ENCODE measurements at places on chromosomes 12 and 14.

- no peak for DNase-seq
Observed at GRCh38 chr12:67388331-67389138, 119.4 kb downstream of the CAND1 start.

GRCh38 chr12:119363037-119363436, 28.5 kb downstream of the CCDC60 start:
- no peak for DNase-seq

DNA sequence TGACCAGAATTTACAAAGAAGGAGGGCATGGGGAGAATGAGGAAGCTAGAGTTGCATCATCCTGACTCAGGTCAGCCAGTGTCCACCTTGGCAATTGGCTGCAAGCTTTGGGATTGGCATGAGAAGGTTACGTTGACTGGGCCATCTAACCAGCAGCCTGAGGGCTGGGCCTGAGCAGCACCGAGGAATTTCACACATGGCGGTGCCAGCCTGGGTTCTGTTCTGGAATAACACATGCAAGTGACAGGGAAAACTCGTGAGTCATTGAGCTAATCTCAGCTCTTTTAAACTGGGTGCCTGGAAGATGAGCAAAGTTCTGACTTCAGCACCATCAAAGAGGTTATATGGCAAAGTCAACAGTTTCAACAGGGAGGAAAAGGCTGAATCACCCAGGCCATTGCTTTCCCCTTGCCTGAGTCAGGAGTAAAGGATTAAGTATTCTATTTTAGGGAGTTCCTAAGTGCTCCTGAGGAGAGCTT, 543.2 kb upstream of the TBX3 start:
- no peak for DNase-seq

DNA sequence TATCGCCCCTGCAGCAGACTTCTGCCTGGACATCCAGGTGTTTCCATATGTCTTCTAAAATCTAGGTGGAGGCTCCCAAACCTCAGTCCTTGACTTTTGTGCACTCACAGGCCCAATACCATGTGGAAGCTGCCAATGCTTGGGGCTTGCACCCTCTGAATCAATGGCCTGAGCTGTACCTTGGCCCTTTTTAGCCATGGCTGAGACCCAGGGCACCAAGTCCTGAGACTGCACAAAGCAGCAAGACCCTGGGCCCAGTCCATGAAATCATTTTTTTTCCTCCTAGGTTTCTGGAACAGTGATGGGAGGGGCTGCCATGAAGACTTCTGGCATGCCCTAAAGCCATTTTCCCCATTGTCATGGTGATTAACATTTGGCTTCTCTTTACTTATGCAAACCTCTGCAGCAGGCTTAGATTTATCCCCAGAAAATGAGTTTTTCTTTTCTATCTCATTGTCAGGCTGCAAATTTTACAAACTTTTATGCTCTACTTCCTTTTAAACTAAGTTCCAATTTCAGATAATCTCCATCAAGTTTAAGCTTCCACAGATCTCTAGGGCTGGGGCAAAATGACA, 1445.8 kb upstream of the FLRT2 start:
- DNase-seq = no peak

DNA sequence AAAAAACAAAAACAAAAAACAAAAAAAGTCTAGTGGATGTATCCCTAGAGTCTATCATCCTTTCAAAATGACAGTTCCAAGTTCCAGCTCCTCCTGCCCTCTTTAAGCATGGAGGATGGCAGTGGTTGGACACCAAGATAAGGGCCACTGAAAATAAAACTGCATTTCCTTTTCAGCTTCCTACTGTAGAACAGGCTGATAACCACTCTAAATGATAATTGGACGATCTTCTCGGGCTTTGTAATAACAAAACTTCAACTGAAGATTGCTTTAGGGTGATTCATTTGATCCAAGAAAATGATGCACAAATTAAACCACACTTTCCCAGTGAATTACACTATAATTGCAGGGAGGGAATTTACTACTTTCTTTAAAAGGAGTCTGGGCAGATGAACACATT, 42.2 kb upstream of the CRACR2A start:
- DNase-seq = no peak

GRCh38 chr14:85437148-85437547, 92.8 kb upstream of the FLRT2 start:
- no peak for DNase-seq

DNA sequence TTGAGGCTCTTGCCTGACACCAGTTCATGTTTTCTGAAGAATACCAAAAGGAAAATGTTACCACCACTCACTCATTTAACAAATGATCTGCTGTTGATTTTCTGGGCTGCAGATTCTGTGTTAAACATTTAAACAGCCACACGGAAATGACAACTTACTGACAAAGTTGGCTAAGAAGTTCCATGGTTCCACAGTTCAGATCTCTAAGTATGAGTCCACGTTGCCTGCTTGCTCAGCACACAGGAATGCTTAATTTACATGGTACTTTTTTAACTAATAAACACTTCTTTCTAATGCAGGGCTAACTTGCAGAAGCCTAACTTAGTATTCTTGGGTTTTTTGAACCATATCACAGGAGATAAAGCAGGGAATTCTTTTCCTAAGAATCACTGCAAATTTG, 34.7 kb downstream of the PTGER2 start:
- no peak for DNase-seq

DNA sequence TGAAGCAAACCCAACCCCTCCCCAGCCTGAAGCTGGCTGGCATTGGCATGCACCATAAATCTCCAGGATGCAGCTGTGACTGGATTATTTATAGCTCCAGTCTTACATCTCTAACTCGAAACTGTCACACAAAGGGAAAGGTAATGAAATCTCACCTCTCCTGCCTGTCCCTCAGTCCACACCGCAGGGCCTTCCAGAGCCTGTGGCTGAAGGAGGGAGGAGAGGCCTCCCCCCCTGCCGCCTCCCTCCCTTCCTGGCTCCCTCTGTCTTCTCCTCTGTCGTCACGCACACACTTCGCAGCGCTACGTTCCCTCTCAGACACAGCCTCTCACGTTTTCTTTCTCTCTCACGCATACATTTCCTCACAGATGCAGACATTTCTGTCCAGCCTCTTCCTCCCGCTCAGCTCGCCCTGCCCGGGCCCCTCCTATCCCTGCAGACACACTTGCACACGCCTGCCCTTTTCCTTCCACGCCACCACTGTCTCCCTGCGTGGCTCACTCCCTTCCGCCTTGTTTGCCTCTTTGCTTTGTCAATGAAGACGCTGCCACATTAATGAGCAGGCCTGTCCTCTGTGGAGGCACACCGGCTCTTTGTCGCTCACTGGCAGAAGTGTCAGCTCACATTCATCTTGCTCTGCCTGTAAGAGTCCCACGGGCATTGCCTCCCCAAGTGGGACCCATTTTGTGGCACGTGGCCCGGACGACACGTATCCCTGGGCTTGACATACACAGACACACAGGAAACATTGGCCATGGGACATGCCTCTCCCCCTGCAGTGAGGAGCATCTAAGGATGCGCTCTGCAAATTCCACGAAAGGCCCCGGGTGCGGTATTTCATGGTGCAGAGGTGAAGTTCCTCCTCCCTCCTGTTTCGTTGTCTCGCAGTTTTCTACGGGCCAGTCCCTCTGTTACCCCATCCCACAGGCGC, 27.9 kb downstream of the IRF2BPL start:
- no peak for DNase-seq

- no peak for DNase-seq
Observed at GRCh38 chr12:124099661-124100060, 126.6 kb downstream of the ZNF664 start.

GRCh38 chr12:130981911-130982310, 28.2 kb downstream of the ADGRD1 start:
- DNase-seq = no peak

DNA sequence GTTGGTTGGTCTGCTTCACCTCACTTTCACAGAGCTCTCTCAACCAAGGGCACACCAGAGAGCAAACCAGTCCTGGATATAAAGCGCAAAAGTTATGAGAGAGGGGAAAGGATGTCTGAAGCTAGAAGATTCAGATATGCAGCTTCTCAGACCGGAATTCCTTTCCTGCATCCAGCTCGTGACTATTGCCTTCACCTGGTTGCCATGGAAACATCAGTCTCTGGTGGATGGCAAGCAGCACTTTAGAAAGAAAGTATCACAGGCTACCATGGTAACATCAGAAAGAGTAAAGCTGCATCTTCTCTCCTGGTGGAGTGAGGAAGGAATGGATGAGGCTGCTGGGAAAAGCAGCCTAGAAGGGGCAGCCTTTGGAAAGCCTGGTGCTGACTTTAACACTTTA, 13.7 kb downstream of the REM2 start:
- DNase-seq = no peak

- no peak for DNase-seq
Observed at GRCh38 chr14:88808359-88808758, 15.6 kb upstream of the EML5 start.

- no peak for DNase-seq
Observed at GRCh38 chr12:112907415-112908157, 824 bp downstream of the OAS1 start.

DNA sequence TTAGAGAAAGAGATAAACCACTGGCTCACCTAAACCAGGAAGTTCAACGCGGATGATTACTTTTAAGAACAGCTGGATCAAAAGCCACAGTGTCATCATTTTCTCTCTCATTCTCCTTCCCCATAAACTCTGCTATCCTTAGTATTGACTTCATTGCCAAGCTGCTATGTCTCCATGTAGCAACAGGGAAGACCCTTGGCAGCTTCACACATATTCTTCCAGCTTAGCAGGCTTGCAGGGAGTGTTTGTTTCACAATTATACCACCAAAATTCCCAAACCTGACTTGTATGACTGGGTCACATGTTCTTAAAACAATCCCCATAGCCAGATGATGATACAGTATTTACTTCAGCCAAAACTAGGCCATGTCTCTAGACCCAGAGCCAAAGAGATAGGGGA, 235.5 kb downstream of the PAWR start:
- no peak for DNase-seq

GRCh38 chr14:44960146-44960545, 1.6 kb downstream of the KLHL28 start:
- DNase-seq = no peak

DNA sequence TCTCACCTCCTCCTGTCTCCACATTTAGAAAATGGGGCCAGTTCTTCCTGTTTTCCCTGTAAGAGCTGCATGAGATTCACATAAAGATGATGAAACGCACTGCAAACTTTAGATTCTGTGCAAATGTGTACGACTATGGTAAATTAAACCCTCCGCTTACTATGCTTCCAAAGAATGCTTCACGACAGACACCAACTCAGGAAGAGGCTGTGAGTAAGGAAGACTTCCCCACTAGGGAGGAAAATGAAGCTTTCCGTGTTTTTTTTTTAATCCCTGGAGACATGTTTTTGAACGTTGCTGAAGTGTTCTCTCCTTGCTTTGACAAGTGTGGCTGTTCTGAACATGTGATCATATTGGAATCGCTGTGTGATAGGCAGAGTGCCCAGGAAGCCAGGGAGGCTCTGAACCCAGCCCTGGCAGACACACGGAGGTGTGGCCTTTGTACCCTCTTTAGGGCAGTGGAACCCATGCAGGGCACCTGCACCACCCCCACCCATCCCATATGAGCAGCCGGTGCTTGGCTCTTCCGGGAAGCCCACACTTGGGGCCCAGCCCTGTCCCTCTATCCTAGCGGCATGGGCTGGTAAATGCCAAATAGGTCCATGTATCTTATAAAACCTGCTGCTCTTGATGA, 7.5 kb upstream of the SYNE3 start:
- DNase-seq = no peak

- DNase-seq = no peak
Observed at GRCh38 chr14:90198541-90199060, 57.8 kb upstream of the PSMC1 start.

DNA sequence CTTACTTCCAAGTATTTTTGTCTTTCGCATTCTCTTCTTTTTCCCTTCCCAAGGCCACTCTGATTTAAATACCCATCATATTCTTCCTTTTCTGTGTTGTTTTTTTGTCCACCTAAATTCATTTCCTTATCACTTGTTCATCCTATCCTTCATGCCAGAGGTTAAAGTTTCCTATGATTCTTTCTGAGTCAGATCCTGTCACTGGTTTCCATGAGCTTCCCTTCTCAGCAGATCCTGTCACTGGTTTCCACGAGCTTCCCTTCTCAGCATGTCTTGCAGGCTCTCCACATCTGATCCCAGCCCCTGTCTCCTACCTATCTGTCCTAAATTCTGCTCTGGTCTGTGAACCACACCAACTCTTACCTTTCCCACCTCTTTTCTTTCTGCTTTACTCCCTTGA, 311.8 kb upstream of the RGS6 start:
- no peak for DNase-seq

GRCh38 chr14:79511146-79511545, 700.2 kb downstream of the DIO2 start:
- DNase-seq = no peak

- no peak for DNase-seq
Observed at GRCh38 chr12:94500831-94501567, 41.3 kb upstream of the CEP83 start.

DNA sequence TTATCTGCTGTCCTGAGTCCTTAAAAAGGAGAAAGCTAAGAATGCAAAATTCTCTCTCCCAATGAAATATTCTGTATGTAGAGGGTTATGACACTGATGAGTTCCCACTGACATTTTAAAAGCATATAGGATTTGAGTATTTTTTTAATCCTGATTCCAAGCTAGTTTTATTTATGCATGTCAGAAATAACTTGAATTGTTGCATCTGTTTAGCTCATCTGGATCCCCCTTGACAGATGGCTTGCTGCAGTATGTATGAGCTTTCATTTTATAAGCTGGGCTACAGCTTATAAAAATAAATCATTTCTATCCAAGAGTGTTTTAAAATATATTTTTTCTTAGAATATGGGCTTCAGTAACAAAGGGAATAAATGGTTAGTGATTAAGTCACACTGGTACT, 495.3 kb downstream of the NELL2 start:
- DNase-seq = no peak

GRCh38 chr12:62642486-62642885, 175.9 kb downstream of the MON2 start:
- DNase-seq = no peak

- no peak for DNase-seq
Observed at GRCh38 chr12:54975875-54976274, 8.7 kb downstream of the TESPA1 start.

DNA sequence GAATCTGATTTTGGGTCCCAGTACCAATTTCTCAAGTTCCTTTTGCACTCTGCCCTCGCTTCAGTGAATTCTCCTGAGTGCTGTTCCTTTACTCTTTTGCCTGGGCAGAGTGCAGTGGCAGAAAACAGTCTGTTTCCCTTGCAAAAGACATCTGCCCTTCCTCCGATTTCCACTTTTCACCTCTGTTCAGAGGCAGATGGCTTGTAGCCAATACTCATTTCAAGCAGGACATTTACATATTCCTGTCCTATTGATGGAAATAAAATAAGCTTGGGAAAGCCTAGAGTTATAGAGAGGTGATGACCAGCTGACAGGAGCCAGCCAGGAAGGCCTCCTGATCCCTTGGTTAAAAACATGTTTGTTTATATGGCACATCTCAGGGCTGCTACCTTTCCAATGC, 111.0 kb downstream of the SLC8A3 start:
- no peak for DNase-seq

- no peak for DNase-seq
Observed at GRCh38 chr12:67531501-67531900, 117.0 kb upstream of the DYRK2 start.

DNA sequence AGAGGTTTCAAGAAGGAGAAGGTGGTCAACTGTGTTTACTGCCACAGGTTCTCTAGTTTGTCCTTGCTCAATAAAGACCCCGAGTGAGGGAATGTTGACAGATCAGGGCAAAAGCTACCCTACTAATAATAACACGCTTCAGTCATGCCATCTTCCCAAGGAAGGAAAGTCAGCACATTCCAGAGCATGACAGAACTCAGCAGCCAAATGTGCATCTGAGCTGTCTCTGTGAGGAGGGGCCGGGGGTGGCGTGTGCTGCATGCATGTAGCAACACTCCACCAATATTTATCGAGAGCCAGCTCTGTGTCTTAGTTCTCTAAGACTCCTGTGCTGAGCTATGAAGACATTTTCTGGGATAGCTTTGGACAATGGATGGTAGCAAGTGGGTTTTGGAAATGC, 260.4 kb downstream of the DPF3 start:
- no peak for DNase-seq

Measured in effector CD8-positive, alpha-beta T cell (primary cell).